Activated naive CD4-positive, alpha-beta T cell treated with anti-CD3 and anti-CD28 coated beads, Interleukin-2, amount 50 U/mL, for 16 hours (primary cell): ENCODE measurements at places on chromosomes 2 and 18.
A peak's percentile ranks its signal among the peaks of the same experiment; 100 is the strongest.

- DNase-seq = no peak
Observed at GRCh38 chr2:129829588-129829987, 149.9 kb upstream of the RAB6C start.

GRCh38 chr2:168465594-168465993 lies 9.5 kb downstream of the CERS6 start:
- no peak for DNase-seq

- DNase-seq = no peak
Observed at GRCh38 chr18:58290116-58290695, 246.2 kb downstream of the NEDD4L start.

GRCh38 chr2:200081236-200081635 lies 125.9 kb downstream of the MAIP1 start:
- no peak for DNase-seq

DNA sequence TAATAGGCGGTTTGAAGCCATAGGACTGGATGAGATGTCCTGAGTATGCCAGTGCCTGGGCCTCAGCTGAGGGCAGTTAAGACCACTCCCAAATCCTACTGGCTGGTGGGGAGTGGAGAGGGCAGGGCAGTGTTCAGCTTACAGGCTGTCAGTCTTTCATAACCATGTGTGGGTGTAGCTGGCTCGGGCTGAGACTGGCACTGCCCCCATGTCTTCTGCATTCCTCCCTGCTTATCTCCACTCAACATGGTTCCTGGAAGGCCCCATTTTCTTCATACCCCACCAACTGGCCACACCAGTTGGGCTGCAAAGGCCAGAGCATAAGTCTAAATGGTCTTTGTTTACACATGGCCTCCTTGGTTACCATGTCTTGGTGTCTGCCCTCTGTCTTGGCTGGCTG lies 17.2 kb upstream of the IL37 start:
- no peak for DNase-seq

- no peak for DNase-seq
Observed at GRCh38 chr2:214671319-214671885, 138.1 kb downstream of the BARD1 start.

- no peak for DNase-seq
Observed at GRCh38 chr2:39359453-39360038, 77.5 kb downstream of the MAP4K3 start.

DNA sequence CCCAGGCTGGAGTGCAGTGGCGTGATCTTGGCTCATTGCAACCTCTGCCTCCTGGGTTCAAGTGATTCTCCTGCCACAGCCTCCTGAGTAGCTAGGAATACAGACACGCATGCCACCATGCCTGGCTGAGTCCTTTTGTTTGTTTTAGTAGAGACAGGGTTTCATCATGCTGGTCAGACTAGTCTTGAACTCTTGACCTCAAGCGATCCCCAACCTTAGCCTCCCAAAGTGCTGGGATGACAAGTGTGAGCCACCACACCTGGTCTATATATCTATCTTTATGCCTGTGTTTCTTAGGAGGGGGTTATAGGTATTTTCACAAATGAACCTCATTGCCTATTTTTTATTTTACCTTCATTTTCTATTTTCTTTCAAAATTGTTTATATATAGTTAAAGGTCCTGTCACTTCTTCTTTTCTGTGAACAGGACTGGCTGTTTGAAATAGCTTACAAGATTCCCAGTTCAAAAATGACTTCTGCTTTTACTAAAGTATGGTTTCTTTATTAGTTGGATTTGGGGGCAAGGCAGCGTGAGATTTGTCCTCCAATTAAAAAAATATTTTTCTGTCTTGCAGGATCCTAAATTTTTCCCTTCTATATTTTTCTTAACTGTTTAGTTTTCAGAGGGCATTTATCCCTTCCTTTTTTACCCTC lies 16.4 kb upstream of the MARCHF7 start:
- no peak for DNase-seq

- DNase-seq = no peak
Observed at GRCh38 chr18:356778-357177, 88.9 kb upstream of the THOC1 start.

DNA sequence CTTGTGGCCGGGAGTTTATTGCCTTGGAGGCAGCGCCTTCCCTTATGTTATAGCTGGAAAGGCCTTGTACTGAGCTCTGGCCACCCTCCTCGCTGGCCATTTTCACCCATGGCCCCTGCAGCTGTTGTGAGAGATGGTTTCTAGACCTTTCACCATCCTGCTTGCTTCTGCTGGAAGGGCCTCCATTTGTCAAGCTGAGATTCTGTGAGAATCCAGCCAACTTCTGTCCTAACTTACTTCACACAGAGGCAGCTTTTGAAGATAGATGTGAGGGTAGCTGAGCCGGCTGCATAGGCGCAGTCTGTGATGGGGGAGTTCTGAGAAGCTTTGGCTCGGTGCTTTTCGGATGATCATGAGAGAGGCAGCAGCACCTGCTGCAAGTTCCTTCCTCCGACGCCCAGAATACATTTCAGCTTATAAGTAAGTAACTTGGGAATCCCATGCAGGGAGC lies 8.7 kb downstream of the CTIF start:
- no peak for DNase-seq

DNA sequence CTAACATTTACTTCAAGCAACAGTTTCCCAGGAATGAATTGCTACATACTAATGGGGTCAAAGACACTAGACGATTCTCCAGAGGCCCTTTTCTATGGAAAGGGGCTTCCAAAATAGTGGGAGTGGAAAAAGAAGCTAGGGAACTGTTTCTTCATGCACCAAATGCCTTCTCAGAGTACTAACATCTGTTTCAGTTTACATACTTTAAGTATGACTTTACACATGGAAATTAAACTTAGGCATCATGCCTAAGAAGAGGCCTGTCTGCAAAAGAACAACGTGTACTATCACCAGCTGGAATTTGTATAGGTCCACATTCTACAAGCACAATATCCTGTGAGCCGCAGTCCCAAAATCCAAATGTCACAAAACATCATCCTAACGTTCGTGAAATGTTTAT lies 29.4 kb upstream of the WDR75 start:
- no peak for DNase-seq

DNA sequence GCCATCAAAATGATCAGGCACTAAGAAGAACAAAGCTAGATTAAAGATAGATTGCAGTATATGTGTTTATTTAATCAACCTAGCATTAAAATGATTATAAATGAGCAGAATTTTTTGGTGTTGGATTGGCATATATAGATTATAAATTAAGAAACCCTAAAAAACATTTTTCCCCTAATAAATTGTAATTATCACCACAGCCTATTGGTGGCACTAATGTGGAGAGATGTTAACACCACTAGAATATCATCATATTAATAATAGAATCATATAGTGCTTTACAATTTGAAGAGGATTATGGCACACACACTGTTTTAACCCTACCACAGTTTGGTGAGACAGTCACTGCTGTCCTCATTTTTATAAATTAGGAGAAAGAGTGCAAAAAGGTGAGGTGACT lies 112.4 kb upstream of the RND3 start:
- no peak for DNase-seq

DNA sequence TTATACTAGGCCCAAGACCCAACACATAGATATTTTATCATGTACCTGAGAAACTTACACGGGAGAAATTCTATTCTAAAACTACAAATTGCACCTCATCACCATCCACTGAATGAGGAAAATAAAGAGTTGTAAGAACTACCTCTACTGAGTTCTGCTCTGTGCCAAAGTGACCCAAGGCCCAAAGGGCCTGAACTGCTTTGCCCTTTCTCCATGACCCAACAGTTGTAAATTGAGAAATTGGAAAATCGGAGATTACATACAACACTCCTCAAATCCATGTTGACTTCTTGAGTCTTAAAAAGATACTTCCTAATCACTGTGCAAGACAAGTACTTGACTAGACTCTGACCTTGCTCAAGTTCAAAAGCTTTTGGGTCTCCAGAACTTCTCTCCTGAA lies 8.8 kb downstream of the NR4A2 start:
- DNase-seq = no peak

DNA sequence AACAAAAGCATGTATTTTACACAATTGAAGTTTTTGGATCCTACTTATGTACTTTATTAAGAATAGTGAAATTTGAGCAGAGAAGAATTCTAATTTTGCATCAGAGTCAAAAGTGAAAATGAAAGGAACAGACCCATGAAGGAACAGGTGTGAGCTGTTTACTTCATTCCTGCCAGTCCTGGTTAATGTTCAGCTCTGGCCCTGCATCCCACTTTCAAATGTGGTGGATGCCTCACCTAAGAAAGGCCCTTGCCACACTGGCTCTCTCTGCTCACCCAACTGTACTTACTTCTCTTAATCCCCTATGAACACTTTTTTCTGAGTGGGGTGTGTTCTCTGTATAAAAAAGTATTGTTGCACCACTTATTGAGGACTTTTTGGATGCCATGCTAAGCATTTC lies 22.2 kb downstream of the FAM110C start:
- no peak for DNase-seq

DNA sequence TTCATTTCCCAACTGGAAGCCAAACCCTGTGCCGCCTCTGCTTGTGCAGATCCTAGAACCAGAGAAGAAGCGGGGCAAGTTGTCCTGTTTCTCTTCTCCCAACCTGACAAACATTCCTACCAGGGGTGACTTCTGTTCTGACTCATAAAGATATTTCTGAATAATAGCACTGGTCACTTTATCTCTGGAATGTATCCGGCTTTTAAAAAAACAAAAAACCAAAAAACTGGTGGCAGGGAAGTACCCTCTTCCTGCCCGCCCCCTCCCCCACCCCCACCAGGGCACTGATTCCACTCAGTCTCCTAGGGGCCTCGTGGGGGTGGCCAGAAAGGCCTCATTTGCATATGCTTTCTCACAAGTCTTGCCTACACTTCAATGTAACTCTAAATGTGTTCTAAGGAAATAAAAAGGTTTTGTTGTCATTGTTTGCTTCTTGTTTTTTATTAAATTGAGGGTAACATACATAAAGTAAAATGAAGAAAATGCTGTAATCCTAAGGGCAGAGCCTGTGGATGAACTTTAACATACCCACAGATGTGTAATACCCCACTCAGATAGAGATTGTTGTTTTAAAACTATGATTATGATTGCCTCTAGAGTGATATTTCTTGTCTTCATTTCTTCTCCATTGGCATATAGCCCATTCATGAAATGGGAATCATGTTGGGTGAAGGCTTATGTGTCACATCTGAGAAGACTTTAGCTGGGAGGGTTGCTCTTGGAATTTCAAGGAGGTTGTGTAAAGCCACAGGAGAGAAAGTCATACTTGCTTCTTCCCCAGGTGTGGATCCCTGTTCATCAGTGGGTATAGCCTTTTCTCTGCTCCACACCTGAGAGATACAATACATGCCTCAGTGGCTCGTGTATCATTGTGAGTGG lies 5.3 kb upstream of the FOSL2 start:
- no peak for DNase-seq

DNA sequence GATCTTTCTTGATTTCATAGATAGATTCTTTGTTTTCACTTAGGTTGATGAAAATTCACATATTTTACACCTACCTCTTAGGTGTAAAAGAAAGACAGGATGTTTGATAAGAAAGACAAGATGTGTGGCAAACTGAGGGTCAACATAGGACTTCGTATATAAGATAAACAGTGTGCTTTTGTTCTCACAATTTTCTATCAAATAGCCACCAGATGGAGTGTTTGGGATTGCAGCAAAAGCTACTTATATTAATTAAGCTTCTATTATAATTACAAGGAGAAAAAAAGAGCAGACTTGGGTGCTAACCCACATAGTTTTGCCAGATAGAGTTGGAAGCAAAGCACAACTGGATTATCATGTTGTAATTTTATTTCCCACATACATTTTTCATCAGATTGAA lies 232.9 kb downstream of the CDH7 start:
- no peak for DNase-seq

DNA sequence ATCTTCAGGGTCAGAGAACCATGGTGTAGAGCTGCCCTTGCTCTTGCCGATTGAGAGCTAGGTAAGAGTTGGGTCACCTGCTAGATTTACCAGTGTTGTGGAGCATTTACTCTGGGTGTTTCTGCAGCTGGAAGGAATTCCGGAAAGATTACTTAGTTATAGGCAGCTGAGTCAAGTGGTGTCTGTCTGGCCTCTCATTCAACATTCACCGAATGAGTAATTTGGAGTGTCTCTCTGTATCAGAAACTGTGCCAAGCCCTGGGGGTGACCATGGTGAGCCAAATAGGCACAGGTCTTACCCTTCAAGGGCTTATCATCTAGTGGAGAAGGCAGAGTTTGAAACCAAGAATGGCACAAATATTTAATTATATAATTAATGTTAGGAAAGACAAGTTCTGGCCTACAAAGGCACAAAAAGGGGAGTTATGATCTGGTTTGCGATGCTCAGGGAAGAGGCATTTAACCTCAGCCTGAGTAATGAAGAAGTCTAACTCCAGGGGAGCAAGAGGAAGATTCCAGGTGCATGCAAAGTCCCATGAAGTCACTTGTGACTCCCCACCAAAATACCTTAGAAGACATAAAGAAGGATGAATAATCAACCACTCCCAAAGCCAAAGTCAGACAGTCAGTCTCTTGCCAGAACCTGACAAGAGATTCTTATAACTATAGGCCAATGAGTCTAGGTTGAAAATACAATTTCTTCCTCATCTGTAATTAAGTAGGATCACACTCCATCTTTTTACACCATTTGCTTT lies 12.5 kb downstream of the SETBP1 start:
- DNase-seq = no peak

- DNase-seq = peak; percentile 26
Observed at GRCh38 chr18:72652990-72653593, 109.0 kb upstream of the CBLN2 start.

- DNase-seq = no peak
Observed at GRCh38 chr18:63848159-63848558, 39.3 kb upstream of the SERPINB2 start.

- no peak for DNase-seq
Observed at GRCh38 chr2:14967729-14968128, 335.2 kb downstream of the LRATD1 start.

DNA sequence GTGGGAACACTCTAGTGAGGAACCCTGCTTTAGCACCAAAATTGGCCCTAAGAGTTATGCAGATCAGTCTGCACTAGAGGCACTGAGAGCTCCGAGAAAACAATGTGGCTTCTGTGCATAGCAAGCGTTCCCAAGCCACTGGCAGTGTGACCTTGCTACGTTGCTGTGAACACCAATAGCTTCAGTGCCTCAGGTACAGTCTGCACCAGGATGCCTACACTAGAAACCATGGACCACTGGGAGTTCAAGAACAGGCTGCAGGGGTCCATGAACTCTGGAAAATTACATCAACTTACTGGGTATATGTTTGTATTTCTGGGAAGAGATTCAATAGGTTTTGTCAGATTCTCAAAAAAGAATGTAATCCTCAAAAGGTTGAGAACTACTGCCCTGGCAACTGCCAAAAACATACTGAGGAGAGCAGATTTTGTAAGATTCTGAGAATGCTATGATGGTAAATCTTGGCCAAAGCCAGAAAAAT lies 18.3 kb upstream of the SP3 start:
- no peak for DNase-seq

GRCh38 chr2:55019526-55020258 lies 30.6 kb downstream of the RTN4 start:
- no peak for DNase-seq

GRCh38 chr18:27413495-27414401 lies 228.6 kb upstream of the CHST9 start:
- DNase-seq = no peak

- no peak for DNase-seq
Observed at GRCh38 chr2:15948704-15948957, 8.3 kb downstream of the MYCN start.
